Activated CD8-positive, alpha-beta memory T cell treated with anti-CD3 and anti-CD28 coated beads for 1 hour (primary cell): ENCODE measurements at places on chromosomes 5 and 9.

DNA sequence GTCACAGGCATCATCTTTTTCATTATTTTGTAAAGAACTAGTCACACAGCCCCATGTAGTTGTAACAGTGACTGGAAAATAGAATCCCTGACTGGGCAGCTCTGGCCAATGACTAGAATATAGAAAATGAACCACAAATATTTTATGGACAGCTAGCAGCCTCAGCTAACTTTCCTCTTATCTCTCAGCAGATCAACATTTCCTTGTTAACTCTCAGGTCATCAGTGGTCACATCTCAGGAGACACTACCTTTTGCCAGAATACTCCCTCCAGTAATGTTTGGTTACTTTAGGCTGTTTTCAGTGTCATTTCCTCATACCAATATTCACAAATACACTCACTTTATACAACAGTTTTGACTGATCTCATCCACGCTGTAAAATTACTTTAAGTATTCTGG, 43.9 kb downstream of the FAM169A start:
- no peak for DNase-seq

GRCh38 chr5:137833463-137833862, 34.2 kb upstream of the MYOT start:
- no peak for DNase-seq

GRCh38 chr5:172064766-172065165, 58.3 kb upstream of the FBXW11 start:
- no peak for DNase-seq

- no peak for DNase-seq
Measured at GRCh38 chr5:125874057-125874456, 549.2 kb upstream of the GRAMD2B start.

- DNase-seq: no peak
Measured at GRCh38 chr9:13899924-13900323, 414.0 kb downstream of the NFIB start.

GRCh38 chr9:5326893-5327548, 12.7 kb downstream of the RLN1 start:
- no peak for DNase-seq

- no peak for DNase-seq
Measured at GRCh38 chr5:12854386-12854785, 950.1 kb upstream of the CTNND2 start.

- DNase-seq: no peak
Measured at GRCh38 chr9:34825775-34826174, 115.8 kb upstream of the CCL21 start.

DNA sequence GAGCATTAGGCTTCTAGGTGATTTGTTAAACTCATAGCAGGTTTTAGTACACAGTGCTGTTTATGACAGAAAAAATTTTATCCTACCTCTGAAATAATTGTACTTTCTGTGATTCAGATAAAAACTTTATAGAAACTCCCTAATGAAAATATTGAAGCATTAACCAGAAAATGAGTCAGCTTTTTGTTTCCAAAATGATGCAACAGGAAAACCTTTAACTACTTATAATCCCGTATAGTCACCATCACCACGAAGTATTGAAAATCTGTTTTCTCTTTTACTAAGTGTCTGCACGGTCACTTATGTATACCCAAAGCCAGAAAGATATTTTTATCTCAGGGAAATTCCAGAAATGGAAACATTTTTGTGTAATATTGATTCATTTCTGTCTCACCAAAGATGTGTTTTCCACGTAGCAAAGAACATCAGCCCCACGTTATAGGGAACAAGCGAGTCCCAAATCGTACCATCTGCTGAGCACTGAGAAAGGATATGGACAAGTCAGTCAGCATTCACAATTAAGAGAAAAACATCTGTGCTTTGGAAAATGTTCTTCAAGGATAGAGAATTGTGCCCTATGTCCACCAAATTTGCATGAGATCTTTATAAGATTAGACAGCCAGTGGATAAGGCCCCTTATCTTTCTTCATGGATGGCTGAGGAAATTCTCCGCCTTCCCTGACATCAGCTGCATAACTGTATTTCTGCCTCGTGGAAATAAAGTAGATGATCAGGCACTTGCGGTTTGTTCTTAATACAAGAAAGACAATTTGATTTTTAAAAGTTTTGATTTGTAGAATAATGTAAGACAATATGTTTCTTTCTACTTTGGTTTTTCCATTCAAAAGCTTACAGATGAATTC, 41.9 kb downstream of the TNFAIP8 start:
- DNase-seq: no peak

GRCh38 chr5:149324641-149325040, 20.7 kb upstream of the GRPEL2 start:
- DNase-seq: no peak

GRCh38 chr9:22055090-22055489, 46.0 kb upstream of the CDKN2B start:
- no peak for DNase-seq

DNA sequence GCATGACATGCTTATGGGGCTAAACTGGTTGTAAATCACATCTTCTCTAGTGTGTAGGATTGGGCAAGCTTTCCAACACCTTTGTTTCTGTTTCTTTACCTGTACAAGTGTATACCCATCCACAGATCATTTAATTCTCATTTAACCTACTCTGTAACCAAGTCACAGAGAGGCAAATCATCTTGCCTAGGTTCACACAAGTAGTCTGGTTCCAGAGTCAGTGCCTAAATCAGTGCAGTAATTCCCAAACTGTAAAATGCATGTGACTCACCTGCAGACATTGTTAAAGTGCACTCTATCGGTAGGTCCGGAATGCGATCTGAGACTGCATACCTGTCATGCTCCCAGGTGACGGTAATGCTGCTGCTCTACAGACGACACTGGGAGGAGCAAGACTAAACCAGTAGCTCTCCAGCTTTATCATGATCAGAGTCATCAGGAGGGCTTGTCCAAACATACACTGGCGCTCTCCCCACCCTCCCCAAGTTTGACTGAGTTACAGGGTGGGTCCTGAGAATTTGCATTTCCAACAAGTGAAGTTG, 107.9 kb upstream of the FREM1 start:
- no peak for DNase-seq

GRCh38 chr5:89597878-89598277, 714.9 kb upstream of the MEF2C start:
- DNase-seq: no peak

DNA sequence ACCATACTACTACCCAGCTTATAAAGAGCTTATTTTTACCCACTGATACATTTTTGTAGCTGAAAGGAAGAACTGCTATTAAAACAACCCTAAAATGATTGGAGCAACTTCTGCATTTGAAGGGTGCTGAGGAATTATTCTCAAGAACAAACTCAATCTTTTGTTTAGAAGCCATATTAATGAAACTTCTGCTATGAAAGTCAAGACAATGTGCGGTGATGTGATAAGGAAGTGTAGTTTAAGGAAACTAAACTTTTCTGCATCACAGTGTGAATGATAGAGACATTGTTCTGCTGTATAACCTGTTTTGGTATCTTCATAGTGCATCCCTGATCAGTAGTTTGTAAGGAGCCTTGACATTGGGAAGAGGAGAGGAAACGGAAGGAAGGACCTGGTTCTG, 408.5 kb downstream of the TMEM38B start:
- DNase-seq: no peak

DNA sequence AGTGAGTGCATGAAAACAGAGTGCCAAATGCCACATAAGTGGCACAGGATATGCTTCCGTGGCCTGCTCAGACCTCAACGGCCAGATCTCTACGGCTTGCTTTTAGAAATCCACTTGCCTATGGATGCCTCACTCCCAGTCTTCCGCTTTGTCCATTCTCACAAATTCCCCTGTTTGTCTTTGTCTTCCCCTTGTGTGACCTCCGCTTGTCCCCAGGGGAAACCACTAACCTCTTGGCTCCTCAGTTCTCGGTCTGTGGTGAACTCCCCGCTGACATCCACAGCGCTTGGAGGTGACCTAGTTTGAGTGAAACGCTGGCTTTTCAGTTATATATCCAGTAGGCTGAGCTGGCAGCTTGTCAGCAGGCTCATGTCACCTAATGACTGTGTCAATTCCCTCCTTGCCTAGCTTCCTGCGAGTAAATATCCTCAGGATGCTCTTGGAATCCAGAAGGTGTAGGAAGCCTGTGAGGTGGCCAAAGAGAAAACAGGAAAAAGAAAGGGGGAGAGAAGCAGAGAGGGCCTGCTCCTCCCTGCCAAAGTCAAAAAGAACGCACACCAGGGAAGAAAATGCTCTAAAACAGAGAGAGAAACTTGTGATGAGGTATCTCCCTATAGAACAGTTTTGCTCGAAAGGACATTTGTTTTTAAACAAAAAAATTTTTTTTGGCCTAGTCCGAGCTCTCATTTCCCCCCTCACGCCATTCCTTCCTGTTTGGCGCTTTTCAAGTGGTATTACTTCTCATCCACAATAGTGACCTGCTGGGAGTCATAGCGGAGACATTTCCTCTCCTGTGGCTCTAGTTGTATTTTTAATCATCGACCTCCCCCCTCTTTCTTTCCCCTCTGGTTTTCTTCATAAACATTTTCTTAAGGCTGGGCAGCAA, 101.6 kb upstream of the SPRY4 start:
- DNase-seq: no peak

- DNase-seq: no peak
Measured at GRCh38 chr5:116576053-116576713, 1.6 kb upstream of the SEMA6A start.

- no peak for DNase-seq
Measured at GRCh38 chr5:145854651-145855258, 18.1 kb downstream of the GRXCR2 start.

DNA sequence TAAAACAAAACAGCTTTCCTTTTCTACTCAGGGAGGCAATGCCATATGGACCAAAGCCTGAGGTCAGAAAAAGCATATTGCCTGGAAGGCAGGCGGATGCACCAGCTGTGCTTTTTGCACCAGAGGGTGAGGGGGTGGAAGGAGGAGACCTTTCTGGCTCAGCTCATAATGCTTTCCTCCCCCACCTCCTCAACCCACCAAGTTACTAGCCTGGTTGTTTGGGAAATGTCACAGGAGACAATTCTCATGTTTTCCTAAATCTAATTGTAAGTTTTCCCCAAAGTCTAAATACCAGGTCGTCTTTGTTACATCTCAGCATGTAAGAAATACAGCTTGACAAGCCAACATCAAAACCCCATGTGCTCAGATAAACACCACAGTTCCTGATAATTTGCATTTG, 72.6 kb upstream of the DMRTA1 start:
- DNase-seq: no peak

DNA sequence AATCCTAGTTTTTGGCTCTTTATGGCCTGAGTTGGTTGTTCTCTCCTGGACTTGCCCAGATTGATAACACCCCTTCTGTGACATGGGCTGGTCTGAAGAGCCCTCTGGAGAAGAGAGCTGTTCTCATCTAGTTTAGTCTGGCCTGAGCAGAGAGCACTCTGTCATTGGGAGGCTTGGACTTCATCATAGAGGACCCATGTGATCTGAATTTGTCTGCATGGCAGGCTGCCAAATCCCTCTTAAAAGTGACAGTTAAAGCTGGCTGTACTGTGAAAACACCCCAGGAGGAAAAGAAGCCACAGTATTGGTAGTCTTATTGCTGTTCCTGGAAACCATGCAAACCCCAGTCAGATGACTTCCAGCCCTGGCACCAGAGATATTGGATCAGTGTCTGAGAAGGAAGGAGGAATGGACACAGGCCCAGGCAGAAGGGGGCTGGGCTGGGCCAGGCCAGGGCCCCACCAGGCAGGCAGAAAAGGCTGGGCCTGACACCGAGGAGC, 3.7 kb upstream of the WDR31 start:
- no peak for DNase-seq

DNA sequence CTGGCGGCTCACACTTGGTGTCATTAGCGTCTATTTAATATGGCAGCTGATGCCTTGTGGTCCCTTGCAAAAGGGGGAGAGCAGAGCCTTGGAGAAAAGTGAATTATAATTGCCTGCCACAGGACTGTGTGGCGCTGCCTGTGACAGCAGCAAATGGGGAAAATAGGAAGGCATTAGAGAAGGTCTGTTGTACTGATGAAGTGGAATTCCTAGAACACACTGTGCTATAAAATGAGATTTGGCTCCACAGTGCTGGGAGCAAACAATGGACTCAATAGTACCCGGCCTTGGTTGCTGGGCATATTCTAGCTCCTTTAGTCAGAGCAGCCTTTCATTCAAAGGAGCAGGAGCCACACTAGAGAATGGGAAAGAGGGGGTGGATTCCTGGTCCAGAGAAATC, 21.3 kb downstream of the SEMA6A start:
- no peak for DNase-seq

- no peak for DNase-seq
Measured at GRCh38 chr5:148949841-148950470, 112.9 kb downstream of the SH3TC2 start.

- DNase-seq: no peak
Measured at GRCh38 chr5:68140763-68141162, 74.8 kb upstream of the PIK3R1 start.

DNA sequence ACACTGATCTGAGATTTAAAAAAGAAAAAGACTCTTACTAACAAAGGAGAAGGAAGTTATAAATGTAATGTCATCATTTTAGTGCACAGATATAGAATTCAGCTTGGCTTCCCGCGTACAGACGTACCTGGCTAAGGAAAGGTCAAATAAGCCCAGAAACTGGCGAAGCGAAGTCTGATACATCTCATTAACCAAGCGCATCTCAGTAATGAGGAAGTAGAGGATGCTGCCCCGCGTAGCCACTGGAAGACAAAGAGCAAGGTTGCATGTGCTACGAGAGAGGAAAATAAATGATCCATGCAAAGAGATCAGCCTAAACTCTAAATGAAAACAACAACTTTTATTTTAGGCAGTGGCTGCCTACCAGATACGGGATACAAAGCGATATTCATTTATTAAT, 208.8 kb downstream of the DNAH5 start:
- DNase-seq: no peak
